ENCODE measurements at places on chromosomes 3 and 15.

DNA sequence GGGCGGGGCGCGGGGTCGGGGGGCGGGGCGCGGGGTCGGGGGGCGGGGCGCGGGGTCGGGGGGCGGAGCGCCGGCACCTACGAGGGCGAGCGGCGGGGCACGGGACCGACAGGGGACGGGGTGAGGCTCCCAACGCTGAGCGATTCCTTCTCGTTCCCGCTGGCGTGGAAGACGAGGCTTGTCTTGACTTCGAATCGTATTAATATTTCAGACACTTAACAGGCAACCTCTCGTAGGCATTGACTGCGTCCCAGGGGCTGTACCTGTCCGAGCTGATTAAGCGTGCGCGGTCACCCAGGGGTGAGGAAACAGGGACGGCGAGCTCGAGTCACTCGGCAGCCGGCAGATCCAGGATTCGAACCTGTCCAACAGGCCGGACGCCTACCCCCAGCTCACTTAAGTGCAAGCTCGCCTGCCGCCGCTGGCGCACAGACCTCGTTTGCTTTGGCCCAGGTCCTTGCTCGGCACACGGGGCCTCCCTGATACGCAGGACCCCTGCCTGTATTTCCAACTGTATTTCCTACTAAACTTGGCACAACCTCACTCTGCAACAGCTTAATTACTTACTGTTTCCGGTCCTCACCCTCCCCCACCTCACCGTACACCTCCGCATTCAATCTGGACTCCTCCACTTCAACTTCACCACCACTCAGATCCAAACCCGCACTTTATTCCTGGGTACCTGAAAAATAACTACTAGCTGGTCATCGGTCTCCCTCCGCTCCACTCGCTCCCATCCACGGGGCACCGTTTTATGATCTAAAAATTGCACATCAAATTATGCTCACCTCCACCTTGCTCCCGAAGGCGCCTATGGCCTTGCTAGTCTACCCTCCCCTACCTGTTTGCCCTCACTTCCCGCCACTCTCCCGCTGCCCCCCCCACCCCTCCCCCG, 722 bp upstream of the ZXDC start:
- DNase-seq: no peak

GRCh38 chr3:177237206-177237605, 39.9 kb upstream of the TBL1XR1 start:
- DNase-seq: no peak

GRCh38 chr3:126765187-126766069, 61.4 kb downstream of the CHCHD6 start:
- no peak for DNase-seq

DNA sequence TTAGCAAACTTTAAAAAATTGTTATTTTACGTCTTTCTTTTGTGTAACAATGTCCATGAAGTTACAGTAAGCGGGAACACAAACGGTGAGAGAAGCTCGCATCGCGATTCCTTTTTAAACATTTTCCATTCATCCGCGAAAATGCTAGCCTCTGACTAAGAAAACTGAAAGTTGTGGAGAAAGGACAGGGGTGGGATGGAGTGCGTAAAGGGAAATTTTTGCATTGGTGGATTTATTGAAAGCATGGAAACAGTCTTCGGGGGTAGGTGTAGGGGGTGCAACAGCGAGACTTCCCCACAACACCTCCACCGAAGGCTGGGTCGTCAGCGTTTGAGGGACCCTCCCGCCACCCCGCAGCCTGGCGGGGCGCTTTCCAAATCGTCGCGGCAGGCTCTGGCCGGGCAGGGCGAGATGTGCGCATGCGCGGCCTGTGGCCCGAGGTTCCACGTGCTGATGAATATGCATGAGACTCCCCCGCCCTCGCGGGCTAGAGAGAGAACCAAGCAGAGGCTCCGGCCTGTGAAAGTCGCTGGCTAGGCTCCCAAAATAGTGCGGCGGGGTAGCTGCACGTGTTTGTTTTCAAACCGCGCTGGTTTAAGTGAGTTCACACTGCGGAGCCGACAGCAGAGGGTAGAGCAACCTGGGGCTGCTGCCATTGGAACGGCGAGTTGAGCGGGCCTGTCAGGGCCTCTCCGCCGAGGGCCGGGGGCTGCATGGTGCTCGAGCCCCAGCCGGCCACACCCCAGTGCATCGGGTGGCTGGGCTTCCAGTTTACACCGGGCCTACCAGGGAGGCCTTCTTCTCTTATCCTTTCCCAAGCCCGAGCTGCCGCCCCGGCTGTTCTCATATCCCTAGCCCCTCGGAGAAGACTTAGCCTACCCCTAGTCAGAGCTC, 9.9 kb downstream of the ZIC1 start:
- no peak for DNase-seq

DNA sequence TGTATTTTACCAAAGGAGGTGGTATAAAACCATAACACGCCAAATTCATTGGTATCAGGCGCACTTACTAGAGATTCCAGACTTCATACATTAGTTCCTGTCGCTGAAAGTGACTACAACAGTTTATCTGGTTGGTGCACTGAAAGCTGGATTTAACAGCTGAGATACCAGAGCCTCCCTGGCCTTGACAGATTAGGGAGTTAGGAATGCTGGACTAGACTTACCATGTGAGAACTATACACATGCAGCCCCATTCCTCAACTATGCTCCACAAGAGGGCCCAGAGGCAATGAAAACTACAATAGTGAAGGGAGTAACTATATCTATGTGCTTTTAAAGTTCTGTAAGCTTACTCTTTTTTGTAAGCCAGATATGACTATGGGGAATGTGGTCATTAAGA, 174.4 kb downstream of the STAG1 start:
- no peak for DNase-seq

DNA sequence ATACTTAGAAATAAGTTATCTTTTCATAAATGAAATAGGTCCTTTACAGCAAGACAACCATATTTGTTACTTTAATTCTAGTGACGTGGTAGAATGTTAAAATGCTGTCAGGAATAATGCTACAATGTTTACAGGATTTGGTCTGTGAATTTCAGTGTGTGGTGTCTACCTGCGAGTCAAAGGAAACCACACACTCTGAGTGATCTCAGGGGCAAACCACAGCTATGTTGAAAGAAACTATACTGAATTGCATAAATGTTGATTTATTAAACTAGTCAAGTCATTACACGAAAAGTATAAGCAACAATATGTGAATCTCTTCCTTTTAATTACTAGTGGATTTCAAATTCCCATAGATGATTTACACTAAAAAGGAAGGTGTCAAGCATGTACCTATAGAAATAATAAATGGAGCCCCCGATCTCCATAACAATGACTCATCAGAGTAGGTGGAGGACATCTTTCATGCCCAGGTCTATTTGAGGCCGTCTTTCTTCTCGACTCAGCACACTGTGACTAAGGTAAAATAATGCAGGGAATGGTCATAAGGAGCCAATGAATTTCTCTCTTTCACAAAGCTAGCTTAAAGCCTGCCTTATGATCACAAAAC, 463.0 kb downstream of the ERC2 start:
- no peak for DNase-seq

- DNase-seq: peak; percentile 96
Measured at GRCh38 chr15:41972253-41973242, at the start of gene EHD4. TSS of gene EHD4 (minus strand) at chr15:41972557. CDS start at chr15:41972494, 63 bp downstream.

- no peak for DNase-seq
Measured at GRCh38 chr15:56927816-56928215, 9.4 kb downstream of the TCF12 start.

- no peak for DNase-seq
Measured at GRCh38 chr3:184907681-184908649, 96.0 kb downstream of the VPS8 start.

GRCh38 chr3:191123946-191124345, 75.1 kb upstream of the OSTN start:
- DNase-seq: no peak

Measured in CD4-positive, alpha-beta T cell treated with Interleukin-10 for 1 hour (primary cell).